ENCODE measurements at places on chromosomes 5 and 9. TPM values are rescaled to one million over a fixed set of nuclear protein-coding genes. Genes with fewer than 3 reads are reported as not detected.

HDAC3 gene
- total RNA-seq: 96.3 TPM

DND1 gene
- total RNA-seq: 2.8 TPM

WHRN gene
- total RNA-seq: 3.6 TPM

DNA sequence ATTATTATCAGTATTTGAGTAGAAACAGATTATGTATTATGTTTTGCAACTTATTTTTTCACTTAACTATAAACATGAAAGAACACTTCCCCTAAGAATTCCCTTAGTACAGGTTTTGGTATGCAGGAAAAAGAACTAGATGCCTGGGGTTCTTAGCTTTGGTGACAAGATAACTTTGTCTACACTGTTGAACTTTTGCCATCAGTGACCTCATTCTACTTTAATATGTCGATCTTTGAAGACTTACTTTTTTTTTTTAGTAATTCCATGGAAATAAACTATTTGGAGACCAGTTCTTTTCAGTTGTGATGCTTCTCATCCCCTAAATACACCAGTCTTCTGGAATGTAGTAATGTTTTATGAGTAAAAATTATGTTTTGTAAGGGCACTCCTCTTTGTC lies 34.3 kb downstream of the ZNF462 start:
- DNase-seq: no peak

DNA sequence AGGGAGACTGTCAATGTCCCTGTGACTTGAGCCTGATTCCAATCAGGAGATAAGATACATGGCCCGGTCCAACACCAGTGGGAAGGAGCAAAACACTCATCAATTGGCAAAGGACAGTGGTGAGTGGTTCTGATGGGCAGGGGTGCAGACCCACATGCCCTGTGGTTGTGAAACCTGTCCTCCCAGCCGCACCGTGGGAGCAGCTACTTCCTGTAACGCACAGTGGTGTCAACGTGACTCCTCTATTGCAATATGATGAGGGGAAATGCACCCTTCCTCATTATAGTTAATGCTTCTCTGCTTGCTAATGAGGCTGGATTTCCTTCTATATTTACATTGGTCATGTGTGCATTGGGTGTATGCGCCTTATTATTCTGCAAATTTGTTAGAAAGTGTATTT lies 223.0 kb downstream of the IRX1 start:
- DNase-seq: no peak

DNA sequence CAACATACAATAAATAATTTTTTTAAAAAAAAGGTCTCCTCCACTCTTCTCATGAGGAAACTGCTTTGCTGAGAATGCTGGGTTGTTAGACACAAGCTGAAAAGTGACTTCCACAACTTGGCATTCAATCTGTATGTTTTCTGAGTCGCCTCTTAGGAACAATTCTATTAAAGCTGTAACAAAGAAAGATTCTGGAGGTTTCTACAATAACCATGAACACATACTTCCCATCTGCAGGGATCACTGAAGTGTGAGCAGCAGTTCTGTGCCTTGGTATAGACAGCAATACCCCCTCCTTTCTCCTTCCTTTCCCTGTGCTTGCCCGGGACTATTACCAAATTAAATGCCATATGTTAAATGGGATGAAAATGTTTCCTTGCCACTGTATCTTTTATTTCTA lies 1.5 kb downstream of the DIRAS2 start:
- DNase-seq: no peak

DNA sequence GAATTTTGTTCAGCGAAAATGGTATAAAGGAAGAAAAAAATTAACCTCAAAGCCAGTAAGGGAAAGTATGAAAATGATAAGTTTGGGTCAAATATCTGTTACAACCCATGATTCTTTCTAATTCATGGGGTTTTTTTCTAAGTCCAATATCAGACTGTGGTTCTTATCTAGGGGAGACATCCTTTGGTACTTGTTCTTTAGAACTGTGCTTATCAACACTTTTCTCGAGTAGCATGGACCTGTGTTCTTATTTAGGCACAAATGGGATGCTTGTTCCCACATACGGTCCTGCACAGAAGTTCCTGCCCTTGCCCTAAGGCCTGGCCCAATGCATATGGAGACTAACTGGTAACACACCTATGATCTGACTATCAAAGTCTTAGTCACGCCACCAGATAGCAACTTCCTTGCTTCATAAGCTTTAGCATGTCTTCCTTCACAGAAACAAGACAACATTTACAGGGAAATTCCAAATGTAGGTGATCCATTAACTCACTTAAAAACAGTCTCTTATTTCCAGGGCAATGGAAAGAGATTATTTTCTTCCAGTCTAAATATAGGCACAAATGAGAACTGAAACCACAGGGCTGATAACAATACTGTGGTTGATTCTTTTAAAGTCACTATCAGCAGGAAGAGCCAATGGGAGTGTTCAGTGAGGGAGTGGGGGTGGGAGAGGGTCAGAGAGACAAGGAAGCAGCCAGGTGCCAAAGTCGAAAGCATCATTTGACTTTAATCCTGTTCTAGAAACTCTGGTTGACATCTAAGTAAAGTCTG lies 268.8 kb upstream of the ANKRD55 start:
- peak; percentile 44 for DNase-seq

GRCh38 chr5:176779537-176779936 lies 30.8 kb upstream of the UNC5A start:
- no peak for DNase-seq

DNA sequence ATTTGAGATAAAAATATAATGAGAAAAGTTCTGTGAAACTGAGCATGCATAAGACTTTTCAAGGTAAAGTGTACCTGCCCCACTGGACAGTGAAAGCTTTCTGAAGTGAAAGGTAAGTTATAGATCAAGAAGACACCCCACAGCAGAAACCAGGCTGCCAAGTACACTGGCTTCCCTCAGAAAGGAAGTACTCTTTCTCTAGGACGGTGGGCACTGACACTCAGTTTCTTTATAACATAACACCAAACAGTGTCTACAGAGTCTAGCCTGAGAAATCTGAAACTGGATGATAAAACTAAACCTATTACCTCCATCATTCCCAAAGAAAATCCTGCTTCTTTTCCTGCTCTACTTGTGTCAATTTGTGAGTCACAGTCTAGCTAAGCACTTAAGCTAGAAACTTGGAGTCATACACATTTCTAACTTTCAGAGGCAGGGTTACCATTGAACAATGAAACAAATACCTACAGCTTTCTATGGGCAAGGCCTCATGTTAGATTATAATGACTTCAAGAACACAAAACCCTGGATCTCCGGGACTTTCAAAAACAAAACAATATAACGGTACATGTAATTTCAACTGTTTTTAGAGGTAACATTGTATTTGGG lies 136.7 kb downstream of the CPLANE1 start:
- DNase-seq: no peak

Measured in Calu3 (cell line).